ENCODE measurements at places on chromosomes 1 and 21. TPM values are rescaled to one million over a fixed set of nuclear protein-coding genes. Genes with fewer than 3 reads are reported as not detected.
A peak's percentile ranks its signal among the peaks of the same experiment; 100 is the strongest.

DNA sequence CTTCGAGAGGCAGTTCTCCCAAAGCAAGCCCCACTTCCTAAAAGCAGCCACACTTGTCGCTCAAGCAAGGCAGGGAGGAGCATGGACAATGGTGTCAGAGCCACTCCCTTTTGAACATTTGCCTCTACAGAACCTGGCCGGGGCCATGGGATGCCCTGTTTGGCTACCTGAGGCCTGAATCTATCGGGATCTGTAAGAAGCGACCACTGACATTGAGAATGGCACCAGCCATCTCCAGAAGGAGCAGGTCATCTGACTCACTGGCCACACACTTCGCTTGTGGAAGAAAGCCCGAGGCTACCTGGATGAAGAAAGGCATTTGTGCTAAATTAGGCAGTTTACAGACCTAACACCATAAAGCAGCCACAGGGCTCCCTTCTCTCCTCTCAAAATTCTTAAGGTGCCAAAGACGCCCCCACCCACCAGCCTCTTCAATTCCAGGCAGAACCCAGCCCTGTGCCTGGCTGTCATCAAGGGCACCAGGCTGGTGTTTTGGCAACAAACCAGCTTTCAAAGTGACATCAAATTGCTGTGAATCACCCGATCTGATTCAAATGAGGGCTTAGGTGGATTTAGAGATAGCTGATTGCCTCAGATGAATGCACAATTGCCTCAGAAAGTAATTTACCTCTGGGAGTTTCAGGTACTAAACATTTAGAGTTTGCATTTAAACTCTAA is 104.8 kb downstream of the ETS2 start:
- no peaks in the 10 kb centered on the region for H3K27me3 ChIP-seq
- H3K4me1 ChIP-seq, result no peaks in the 10 kb centered on the region
- H3K4me3 ChIP-seq, result no peak overlapping the region
- no peak for DNase-seq
- H3K36me3 ChIP-seq, result no peaks in the 10 kb centered on the region
- H3K27ac ChIP-seq, result no peak overlapping the region

GRCh38 chr1:104906141-104906540 is 1156.4 kb downstream of the AMY1C start:
- DNase-seq, result no peak
- H3K36me3 ChIP-seq, result no peaks in the 10 kb centered on the region
- H3K4me1 ChIP-seq, result no peaks in the 10 kb centered on the region

Gene OLFML2B
- polyA plus RNA-seq, result not detected

GRCh38 chr1:57222801-57223200 is 201.1 kb downstream of the DAB1 start:
- no peak overlapping the region for H3K27ac ChIP-seq
- no peaks in the 10 kb centered on the region for H3K36me3 ChIP-seq
- no peak for DNase-seq
- H3K4me1 ChIP-seq, result no peaks in the 10 kb centered on the region

Gene NLRP3
- polyA plus RNA-seq, result 3.0 TPM

DNA sequence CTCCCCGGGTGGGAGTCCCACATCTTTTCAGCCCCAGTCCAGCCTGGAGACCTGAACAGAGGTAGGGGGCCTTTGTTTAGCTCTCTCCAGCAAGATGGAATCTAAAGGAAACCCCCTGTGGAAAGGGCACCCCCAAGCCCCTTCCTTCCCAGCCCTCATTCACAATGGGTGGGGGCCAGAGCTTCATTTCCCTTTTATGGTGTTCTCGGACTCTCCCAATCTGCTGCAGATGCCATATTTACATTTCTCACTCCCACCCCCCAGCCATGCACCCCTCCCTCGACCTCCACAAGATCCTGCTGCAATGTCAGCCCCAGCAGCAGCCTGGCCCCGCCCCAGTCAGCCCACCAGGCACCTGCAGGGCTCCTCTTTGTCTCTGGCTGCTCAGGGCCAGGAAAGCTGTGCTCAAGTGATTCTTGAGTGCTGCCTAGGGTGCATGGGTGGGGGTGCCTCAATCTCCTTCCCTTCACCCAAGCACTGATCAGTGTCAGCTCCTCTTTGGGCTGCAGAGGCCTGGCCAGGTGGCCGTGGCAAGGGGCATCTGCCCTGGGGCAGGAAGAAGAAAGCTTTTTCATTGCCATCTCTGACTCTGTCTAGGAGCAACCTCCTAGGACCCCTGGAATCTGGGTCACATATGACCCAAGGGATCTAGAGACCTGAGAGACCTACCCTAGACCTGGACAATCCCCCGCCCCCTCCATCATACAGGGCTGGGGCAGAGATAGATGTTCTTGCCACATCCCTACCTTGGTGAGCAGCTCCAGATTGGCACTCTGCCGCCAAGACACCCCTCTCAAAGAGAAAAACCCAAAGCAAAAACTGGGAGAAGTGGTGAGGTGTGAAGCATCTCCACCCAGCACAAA is 1.7 kb downstream of the KIF21B start:
- H3K27me3 ChIP-seq, result no peaks in the 10 kb centered on the region
- peaks cover 75% of the 10 kb centered on the region for H3K4me1 ChIP-seq
- H3K36me3 ChIP-seq, result no peaks in the 10 kb centered on the region
- peak overlapping the region; percentile 73 for H3K27ac ChIP-seq
- peak overlapping the region; percentile 92 for H3K4me3 ChIP-seq
- DNase-seq, result peak; percentile 27

DNA sequence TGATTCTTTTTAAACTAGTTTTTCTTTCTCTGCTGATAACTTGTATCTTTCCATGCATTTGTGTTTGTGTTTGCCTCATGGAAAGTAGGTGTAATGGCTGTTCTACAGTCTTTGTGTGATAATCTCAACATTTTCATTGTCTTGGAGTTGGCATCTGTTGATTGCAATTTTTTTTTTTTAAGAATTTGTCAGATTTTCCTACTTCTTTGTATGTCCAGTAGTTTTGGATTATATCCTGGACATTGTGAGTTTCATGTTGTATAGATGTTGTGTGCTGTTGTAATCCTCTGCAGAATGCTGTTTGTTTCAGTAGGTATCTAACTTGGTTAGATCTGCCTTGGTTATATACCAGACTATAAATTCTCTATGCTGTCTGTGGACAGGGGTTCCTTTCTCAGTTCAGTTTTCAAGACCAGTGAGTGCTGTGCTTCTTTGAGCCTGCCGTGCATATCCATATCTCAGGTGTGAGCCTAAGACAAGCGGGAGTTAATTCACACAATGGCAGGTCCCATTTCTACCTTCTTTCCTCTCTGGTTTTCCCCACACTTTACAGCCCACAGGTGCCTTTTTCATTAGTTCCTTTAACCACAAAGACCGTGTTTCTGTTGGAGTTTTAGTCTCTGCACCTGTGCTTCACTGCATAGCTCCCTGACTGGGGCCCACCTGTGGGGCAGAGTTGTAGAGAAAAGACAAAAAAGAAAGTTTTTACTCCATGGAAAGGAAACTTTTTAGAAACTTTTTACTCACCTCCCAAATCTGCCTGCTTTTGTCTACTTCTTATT is 69.9 kb downstream of the ITSN1 start:
- H3K36me3 ChIP-seq, result no peaks in the 10 kb centered on the region
- H3K27me3 ChIP-seq, result no peaks in the 10 kb centered on the region
- no peak overlapping the region for H3K4me3 ChIP-seq
- H3K27ac ChIP-seq, result no peak overlapping the region

Gene SMIM11
- polyA plus RNA-seq, result 3.4 TPM

- no peak overlapping the region for H3K4me3 ChIP-seq
- H3K36me3 ChIP-seq, result no peaks in the 10 kb centered on the region
- H3K27me3 ChIP-seq, result peaks cover 6% of the 10 kb centered on the region
- DNase-seq, result no peak
- no peak overlapping the region for H3K27ac ChIP-seq
Observed at GRCh38 chr21:33080376-33080775, 10.4 kb downstream of the OLIG1 start.

GRCh38 chr1:33443705-33444180 is 12.8 kb upstream of the PHC2 start:
- DNase-seq, result no peak
- H3K27ac ChIP-seq, result no peak overlapping the region
- H3K4me3 ChIP-seq, result no peak overlapping the region

DNA sequence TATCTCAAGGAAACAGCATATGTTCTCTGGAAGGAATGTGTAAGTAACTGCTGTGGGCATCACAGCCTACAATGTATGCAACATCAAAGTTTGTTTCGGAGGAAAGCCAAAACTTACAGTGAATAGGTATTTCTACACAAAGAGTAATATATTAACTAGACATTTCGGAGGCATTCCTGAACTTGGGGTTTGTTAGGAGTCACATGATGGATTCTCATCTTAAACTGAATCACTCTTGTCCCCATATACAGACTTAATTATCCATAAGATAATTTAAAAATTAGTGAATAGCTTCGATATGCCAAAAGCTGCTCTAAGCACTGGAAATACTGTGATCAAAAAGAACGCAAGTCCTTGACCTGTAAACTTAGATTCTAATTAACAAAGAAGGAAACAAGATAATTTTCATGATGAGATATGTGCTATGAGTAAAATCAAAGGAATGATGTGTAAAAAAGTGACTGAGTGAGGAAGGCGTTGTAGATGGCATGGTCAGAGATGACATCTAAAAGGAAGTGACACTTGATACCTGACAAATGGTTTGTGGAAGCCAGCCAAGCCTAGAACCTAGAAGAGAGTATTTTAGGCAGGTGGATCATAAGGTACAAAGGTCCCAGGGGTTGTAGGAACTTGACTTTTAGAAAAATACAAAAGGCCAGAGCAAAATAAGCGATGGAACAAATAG is 273.1 kb downstream of the MRPL39 start:
- no peaks in the 10 kb centered on the region for H3K4me1 ChIP-seq
- no peak overlapping the region for H3K27ac ChIP-seq
- H3K4me3 ChIP-seq, result no peak overlapping the region
- DNase-seq, result no peak

GRCh38 chr1:208557046-208557722 is 313.0 kb upstream of the PLXNA2 start:
- H3K27me3 ChIP-seq, result no peaks in the 10 kb centered on the region
- no peaks in the 10 kb centered on the region for H3K4me1 ChIP-seq
- no peak overlapping the region for H3K27ac ChIP-seq
- no peaks in the 10 kb centered on the region for H3K36me3 ChIP-seq
- DNase-seq, result no peak
- H3K4me3 ChIP-seq, result no peak overlapping the region

Gene FGR
- 49.6 TPM for polyA plus RNA-seq

GRCh38 chr1:234532503-234532922 is 53.5 kb upstream of the TARBP1 start:
- H3K27me3 ChIP-seq, result peaks cover 5% of the 10 kb centered on the region
- H3K4me1 ChIP-seq, result no peaks in the 10 kb centered on the region
- H3K36me3 ChIP-seq, result no peaks in the 10 kb centered on the region
- DNase-seq, result no peak

DNA sequence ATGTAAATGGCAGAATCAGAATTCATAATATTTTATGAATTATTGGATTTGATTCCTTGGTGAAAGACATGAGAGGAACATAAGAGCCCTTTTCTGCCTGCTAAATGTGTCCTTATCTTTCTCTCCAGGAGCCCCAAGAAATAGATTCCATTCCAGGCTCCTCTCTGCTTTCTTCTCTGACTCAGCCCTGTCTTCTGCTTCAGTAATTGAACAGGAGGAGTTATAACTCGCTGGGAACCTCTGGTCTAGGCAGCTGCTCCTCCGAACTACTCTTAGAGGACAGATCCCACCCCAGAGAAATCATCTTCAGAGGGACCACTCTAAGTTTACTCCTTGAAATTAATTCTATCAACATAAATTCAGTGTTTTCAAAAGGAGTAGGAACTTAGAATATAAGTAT is 78.4 kb downstream of the RGS21 start:
- no peaks in the 10 kb centered on the region for H3K4me1 ChIP-seq
- no peak for DNase-seq
- H3K36me3 ChIP-seq, result no peaks in the 10 kb centered on the region
- no peak overlapping the region for H3K4me3 ChIP-seq
- H3K27ac ChIP-seq, result no peak overlapping the region

Gene CYP4Z1
- not detected for polyA plus RNA-seq

- H3K27ac ChIP-seq, result peak overlapping the region; percentile 40
- H3K27me3 ChIP-seq, result no peaks in the 10 kb centered on the region
- H3K4me3 ChIP-seq, result no peak overlapping the region
- H3K36me3 ChIP-seq, result no peaks in the 10 kb centered on the region
Observed at GRCh38 chr1:174167265-174167803, 8.0 kb downstream of the RABGAP1L start.
